Endothelial cell (in vitro differentiated cells): ENCODE measurements at places on chromosomes 11 and 22.

GRCh38 chr11:118224511-118225188, at the start of gene JAML:
JAML (minus strand) TSS chr11:118225011; CDS start chr11:118214866, 10,145 bp downstream.
- no peak within 1 kb of the TSS for H3K27ac ChIP-seq
- no peaks in the 10 kb centered on the region for H3K36me3 ChIP-seq
- DNase-seq: no peak
- H3K4me1 ChIP-seq: no peaks in the 10 kb centered on the region
- no peak within 1 kb of the TSS for H3K4me3 ChIP-seq

DNA sequence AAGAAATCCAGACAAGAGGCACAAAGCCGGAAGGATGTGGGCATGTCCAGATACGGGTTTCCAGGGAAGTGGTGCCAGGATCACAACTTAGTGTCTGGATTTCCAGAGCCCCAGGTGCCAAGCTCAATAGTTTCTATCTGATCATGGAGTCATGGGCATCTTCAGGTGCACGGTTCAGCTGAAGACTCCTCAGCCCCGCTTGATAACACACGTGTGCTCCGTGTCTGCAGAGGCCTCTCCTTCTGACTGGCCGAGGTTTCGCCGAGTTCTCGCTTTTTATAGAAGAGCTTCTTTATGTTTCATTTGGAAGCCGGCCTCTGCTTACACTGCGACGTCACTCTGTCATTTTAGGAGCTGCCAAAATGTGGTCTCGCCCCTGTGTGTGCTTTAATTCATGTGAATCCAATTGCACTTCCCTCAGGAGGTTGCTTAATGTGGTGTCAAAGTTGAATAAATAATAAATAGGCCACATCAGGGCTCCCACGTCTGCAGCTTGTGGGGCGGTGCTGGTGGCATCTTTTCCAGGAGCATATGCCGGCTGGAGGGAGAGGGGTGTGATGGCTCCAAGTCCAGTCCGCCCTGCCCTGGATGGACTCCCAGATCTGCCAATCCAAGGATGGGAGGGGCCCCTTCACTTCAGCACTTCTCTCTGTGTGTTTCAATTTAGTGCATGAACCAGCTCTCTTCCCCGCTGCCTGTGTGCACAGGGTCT, 1410.8 kb downstream of the TBC1D22A start:
- no peaks in the 10 kb centered on the region for H3K36me3 ChIP-seq
- DNase-seq: no peak
- H3K27ac ChIP-seq: no peak overlapping the region
- no peaks in the 10 kb centered on the region for H3K4me1 ChIP-seq
- no peak overlapping the region for H3K4me3 ChIP-seq

DNA sequence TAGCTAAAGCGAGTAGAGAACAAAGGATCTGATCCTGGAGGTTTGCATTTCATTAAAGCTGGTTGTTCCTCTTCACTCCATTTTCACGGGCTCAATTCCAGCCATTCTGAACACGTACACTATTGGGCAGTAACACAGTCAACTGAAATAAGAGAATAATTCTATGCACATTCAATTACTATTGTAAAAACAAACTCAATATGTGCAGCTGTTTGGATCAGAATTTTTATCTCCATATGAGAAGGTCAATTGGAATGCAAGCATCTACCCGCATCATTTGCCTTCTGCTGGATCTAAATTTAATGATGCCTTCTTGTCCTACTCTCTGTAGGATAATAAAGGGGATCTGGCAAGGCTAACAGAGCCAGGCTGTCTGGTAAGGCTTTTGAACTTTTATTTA, 562.8 kb upstream of the CCDC179 start:
- no peak for DNase-seq
- no peak overlapping the region for H3K27ac ChIP-seq
- peaks cover 2% of the 10 kb centered on the region for H3K4me1 ChIP-seq
- H3K4me3 ChIP-seq: no peak overlapping the region

DNA sequence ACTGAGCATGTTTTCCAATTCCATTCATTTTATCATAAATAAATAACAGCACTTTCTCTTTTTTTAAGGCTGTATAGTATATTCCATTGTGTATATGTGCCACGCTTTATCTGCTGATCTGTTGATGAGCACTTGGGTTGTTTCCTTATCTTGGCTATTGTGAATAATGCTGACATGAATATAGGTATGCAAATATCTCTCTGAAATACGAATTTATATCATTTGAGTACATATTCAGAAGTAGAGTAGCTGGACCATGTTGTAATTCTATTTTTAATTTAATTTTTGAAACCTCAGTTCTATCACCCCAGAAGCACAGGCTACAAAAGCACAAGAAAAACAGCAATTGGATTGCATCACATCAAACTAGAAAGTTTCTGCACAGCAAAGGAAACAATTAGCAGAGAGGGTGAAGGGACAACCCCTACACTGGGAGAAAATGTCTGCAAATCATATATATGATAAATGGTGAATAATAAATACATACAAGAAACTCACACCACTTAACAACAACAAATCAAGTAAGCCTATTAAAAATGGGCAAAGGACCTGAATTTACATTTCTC, 43.4 kb downstream of the XKR3 start:
- H3K36me3 ChIP-seq: no peaks in the 10 kb centered on the region
- peaks cover 15% of the 10 kb centered on the region for H3K4me1 ChIP-seq
- no peak overlapping the region for H3K27ac ChIP-seq
- peaks cover 1% of the 10 kb centered on the region for H3K27me3 ChIP-seq
- no peak for DNase-seq

DNA sequence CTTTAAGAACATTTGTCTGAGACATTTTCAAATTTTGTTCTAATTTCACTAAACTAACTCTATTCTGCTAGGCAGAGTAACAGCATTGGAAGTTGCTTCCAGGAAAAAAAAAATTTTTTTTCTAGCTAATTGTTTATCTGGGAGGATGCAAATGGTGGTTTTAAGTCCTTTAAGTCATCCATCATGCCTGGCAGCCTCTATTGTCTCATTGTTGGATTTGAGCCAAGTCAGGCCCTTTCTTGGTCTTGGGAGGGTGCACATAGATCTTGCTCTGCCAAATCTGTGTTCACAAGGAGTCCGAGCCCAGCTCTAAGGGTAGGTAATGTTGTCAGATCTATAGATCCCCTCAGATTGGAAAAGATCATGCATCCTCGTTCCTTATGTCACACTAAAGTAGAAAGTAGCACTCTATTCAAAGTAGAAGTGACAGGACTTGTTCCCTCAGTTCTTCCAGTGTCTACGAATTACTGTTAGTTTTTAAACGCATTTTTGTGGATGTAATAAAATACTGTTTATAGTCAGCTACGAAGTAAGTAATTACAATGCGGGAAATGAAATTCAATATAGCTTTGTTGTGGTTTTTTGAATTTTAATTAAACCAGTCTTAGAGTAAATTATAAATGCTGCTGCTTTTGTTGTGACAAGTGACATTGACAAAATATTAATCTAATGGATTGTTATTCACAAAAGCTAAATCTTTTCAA, 166.0 kb upstream of the RASSF10 start:
- H3K4me3 ChIP-seq: peak overlapping the region; percentile 53
- H3K36me3 ChIP-seq: no peaks in the 10 kb centered on the region
- H3K27me3 ChIP-seq: peaks cover 5% of the 10 kb centered on the region
- peak; percentile 35 for DNase-seq
- peaks cover 59% of the 10 kb centered on the region for H3K4me1 ChIP-seq

GRCh38 chr11:86129740-86130540, 61.1 kb upstream of the PICALM start:
- H3K4me1 ChIP-seq: peaks cover 4% of the 10 kb centered on the region
- no peaks in the 10 kb centered on the region for H3K27me3 ChIP-seq
- no peak for DNase-seq
- H3K27ac ChIP-seq: no peak overlapping the region
- H3K36me3 ChIP-seq: no peaks in the 10 kb centered on the region
